Effector CD4-positive, alpha-beta T cell (primary cell): ENCODE measurements at places on chromosomes 13 and 19.

DNA sequence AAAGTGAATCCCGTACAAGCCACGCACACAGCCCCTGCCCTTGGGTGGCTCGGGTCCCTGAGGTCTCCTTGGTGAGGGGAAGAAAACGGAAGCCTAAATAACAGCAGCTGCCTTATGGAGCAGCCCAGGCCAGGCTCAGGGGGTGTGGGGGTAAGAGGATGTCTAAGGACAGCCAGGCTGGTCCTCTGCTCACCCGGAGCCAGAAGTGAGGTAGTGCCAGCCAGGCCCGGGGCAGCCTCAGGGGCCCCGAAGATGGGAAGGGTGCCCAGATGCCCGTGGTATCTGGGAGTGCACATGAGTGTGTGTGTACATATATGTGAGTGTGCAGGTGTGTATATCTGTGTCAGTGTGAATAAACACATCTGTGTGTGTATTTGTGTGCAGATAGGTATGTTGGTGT lies 38.4 kb upstream of the PEPD start:
- DNase-seq = no peak

GRCh38 chr13:100594731-100595130 lies 6.1 kb upstream of the GGACT start:
- no peak for DNase-seq

DNA sequence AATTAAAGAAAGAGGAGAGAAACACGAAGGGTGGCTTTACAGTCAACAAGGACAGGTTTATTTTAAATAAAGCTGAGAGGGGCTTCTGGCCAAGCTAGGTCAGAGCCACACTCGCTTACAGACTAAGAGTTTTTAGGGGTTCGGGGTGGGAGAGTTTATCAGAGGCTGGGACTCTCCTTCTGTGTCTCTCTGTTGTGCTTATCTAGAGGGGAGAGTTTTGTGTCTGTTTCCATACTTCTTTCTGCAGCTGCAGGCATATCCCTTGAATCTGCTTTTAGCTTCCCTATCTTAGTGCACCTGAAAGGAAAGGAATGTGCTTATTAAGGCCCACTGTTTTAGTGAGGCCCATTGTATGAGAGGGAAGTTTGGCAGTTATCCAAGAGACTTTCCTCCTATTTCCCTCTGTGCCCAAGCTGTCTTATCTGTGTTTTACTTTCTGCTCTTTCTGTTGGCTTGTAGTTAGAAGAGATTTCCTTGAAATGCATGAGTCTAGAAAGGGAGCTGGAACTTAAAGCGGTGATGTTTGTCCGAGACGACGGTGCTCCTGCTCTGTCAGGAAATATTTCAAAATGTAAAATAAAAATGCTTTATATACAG lies 275.3 kb downstream of the KCTD12 start:
- DNase-seq = no peak

GRCh38 chr13:99658261-99658991 lies 157.2 kb downstream of the TM9SF2 start:
- DNase-seq = peak; percentile 33

- DNase-seq = no peak
Measured at GRCh38 chr13:30998136-30999088, 66.0 kb downstream of the TEX26 start.

GRCh38 chr13:41546372-41547190 lies 89.2 kb downstream of the RGCC start:
- no peak for DNase-seq

DNA sequence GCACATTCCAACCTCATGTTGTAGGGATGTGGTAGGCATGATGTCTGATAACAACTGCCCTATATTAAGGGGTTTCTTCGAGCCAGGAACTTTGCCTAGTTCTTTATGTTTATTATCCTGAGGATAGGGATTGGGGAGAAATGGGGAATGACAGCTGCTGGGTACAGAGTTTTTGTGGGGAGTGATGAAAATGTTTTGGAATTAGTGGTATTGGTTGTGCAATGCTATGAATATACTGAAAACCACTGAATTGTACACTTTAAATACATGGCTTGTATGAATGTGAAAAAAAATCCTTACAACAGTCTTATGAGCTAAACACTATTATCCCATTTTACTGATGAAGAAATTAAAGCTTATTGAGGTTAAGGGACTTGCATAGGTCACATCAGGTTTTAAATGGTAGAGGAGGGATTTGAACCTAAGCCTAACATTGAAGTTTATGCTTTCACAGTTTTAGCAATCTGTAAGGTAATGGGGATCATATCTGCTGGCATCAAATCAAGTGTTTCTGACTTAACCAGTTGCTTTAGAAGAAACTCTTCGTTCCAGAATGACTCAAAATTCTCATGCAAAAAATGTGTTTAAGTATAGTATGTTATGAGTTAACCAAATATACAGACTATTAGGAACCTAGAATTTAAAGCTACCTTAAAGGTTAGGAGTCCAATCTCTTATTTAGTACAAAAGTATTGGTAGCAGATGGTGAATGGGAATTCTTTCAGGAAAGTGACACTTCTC lies 61.4 kb downstream of the ERCC5 start:
- no peak for DNase-seq

DNA sequence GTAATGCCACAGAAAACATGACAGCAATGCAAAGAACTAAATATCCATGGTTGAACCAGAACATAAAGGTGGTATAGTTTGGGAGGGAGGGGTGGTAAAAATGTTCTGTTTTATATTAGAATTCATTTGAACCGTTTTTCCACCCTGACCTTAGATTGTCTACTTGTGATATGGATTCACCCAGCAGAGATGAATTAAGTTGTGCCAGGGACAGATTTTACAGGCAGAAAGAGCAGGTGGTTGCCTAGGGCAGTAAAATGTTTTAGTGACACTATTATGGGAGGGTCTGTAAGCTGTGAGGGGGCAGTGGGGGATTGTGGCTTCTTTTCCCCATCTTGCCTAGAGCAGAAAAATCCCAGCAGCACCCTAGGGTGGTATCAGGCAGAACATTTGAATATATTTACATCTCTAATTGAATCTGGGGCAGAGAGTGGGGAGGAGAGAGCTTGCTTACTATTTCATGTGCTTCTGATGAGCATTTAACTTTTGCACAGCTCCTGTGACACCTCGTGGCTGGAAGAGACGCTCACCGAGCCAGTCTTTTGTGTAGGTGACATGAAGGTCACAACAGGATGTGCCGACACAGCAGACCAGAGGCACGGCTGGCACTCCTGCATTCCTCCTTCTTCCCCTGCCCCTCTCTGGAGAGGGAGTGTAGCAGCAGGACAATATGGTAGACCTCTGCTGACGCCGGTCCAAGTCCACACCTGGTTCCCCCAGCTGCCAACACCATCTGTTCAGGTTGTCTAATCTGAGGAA lies 452.3 kb downstream of the IRS2 start:
- no peak for DNase-seq

- no peak for DNase-seq
Measured at GRCh38 chr19:49247676-49248075, 77.3 kb downstream of the SLC6A16 start.

GRCh38 chr19:45773384-45773783 lies 4.3 kb upstream of the SIX5 start:
- DNase-seq = no peak

GRCh38 chr13:35549481-35549880 lies 73.0 kb upstream of the MAB21L1 start:
- no peak for DNase-seq

DNA sequence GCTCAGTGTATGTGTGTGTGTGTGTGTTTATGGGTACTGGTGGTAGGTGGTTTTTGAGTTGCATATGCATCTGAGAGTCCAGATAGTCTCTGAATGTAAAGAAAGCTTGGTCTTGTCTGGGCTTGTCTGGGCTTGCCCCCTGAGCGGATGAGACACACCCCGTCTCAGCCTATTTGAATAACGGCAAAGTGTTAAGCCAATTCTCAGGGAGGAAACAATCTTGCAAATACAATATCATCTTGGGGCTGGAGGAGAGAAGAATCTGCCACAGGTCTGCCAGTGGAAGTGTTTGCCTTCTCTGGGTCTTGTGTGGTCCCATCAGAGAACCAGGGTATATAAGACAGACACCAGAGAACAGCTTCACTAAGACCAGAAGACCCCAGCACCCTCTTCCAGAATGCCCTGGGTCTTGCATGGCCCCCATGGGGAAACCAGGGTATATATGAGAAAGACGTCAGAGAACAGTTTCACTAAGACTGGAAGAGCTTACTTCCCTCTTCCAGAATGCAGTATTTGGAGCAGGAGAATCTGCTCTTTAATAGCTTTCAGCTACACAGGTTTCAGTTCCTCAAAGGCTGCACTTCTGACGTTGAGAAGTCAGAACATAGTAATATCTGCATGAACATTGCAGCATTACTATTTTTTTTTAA lies 13.3 kb downstream of the CD70 start:
- DNase-seq = no peak

GRCh38 chr19:10372690-10373089 lies 7.7 kb downstream of the TYK2 start:
- DNase-seq = no peak

GRCh38 chr19:28555317-28555716 lies 657.6 kb downstream of the UQCRFS1 start:
- no peak for DNase-seq

DNA sequence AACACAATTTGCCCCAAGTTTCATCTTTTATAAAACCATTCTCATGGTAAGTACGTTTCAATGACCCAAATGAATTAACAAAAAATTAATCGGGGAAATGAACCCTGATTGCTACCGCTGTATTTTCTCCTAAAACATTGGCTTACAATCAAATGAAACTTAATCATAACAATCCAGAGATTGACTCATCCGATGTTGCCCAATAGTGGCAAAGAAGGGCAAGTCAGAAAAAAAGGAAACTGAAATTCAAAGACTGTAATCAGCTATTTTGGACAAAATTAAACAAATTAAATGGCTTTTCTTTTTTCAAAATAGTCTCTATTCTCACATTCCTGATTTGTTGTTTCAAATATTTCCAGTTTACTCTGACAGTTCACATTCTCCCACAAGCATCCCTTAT lies 3.9 kb upstream of the ACOD1 start:
- DNase-seq = no peak

- DNase-seq = no peak
Measured at GRCh38 chr13:110232756-110233155, 74.2 kb downstream of the COL4A1 start.

- no peak for DNase-seq
Measured at GRCh38 chr13:34031610-34032009, 213.7 kb downstream of the RFC3 start.

DNA sequence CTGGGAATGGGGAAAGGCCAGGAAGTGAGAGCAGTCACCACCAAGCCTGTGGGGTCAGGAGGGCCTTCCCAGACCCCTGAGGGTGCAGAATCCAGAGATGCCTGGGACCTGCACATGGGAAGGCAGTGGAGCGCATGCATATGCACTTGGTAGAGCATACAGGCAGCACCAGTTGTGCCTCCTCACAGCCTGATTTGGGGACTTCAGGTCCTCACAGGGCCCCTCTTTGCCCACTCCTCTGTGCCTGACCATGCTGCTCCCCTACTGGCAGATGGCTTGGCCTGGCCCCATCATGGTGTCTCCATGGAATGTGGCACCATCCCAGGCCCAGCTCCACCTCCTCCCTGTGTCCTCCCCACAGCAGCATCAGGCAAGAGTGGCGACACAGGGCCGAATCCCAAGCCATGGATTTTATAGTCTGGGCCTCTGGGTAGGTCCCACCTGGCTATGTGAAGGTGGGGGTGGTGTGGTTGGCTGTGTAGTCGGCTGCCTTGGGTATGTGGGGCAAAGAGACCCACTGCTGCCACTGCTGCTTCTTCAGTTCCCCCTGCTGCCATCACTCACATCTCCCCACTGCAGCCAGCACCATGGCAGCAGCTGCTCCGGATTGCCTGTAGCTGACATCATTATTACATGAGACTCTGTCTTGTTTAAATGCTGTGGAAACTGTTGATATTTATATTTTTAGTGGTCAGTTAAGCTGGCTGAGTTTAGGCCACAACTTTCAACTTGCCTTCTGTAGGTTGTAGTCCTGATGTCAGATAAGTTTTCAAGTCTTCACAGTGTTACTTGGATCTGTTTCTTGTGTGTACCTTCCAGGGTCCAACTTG lies 247.0 kb downstream of the GPC6 start:
- no peak for DNase-seq

GRCh38 chr13:59358014-59358413 lies 805.7 kb downstream of the DIAPH3 start:
- no peak for DNase-seq

- DNase-seq = no peak
Measured at GRCh38 chr13:104295537-104295936, 1229.3 kb upstream of the SLC10A2 start.

- no peak for DNase-seq
Measured at GRCh38 chr19:56312342-56312741, 2.3 kb downstream of the ZSCAN5A start.

- DNase-seq = no peak
Measured at GRCh38 chr19:2315818-2316353, 7.9 kb upstream of the LINGO3 start.

DNA sequence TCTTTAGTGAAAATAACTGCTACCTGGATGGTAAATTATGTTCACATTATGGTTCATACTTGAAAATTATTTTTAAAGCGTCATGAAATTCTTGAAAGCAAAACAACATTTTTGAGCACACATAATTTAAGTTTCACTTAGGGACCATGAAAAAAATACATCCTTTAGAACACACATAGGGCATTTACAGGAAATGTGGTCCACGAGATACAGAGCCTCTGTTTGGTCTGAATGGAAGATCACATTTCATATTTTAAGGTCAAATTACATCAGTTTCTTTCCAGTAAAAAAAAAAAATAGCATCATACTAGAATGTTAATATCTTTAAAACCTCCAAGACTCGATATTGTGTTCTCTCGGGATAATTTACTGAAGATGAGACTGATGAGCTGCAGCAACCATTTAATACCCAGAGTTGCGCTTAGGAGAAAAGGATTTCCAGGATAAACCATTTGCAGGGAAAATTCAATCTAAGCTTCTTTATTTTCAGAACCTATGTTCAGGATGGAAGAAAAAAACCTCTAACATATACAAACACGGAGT lies 720.7 kb downstream of the DIAPH3 start:
- no peak for DNase-seq

GRCh38 chr13:94710065-94710781 lies 2.1 kb downstream of the SOX21 start:
- no peak for DNase-seq

DNA sequence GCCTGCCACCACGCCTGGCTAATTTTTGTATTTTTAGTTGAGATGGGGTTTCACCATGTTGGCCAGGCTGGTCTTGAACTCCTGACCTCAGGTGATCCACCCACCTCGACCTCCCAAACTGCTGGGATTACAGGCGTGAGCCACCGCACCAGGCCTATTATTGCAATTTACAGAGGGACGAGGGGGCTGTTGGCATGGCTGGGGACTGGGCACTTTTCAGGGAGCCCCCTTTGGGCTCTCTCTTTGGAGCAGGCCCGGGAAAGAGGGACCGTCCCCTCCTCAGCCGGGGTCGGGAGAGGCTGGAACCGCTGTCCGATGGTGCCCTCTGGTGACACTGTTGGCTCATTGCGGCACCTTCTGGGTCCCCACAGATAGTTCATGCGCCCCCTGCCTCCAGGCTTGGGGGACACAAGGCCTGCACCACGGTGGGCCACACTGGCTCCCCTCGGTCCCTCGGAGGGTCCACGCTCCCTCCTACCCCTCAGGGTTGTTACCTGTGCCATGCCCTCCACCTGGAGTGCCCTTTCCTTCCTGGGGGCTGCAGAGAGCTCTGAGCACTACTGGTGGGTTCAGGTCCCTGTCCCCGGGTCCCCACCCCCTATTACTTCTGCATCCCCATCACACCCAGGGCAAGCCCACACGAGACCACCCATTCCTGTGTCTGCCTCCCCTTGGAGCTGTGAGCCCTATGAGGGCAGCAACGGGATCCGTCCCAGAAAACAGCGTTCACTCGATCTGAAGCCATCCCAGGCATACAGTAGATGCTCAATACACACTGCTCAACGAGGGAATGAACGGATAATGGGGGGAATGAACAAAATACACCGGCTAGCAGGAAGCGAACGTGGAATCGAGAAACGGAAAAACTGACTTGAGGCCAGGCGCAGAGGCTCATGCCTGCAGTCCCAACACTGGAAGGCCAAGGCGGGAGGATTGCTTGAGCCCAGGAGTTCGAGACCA lies 12.5 kb downstream of the FEM1A start:
- peak; percentile 57 for DNase-seq
